ENCODE measurements at places on chromosomes 6 and 20.

DNA sequence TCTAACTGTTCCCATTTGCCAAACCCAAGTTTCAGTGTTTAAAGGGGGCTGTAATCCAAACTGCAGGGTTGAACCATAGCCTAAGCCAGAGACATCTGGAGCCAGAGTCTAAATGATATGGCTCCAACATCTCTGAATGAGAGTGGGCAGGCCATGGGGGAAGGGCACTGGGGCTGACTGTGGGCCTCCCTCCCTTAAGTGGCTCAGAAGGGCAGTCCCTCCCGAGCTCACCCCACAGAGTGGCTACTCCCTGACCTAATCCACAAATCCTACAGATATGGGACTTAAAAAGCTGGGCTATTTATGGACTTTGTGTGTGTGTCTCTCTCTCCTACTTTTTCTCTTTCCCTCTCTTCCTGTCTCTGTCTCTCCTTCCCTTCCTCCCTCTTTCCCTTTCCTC is 35.8 kb upstream of the AAR2 start:
- peak; percentile 74 for DNase-seq

DNA sequence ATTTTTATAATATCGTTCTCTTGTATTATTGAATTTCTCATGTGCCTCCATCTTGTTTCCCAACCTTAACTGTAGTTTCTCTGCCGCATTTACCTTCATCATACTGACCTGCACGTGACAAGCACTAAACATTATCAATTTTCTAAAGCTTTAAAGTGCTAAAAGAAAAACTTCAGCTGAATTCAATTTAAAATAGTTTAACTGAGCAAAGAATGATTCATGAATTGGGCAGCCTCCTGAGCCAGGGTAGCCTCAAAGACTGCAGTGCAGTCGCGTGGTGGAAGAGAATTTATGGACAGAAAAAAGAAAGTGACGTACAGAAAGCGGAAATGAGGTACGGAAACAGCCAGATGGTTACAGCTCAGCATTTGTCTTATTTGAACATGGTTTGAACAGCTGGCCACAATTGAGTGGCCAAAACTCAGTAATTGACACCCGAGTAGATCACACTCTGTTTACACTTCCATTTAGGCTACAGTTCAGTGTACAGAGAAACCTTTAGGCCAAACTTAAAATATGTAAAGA is 4.2 kb upstream of the ZDHHC14 start:
- DNase-seq = peak; percentile 25

GRCh38 chr6:15442467-15442866 is 196.6 kb downstream of the JARID2 start:
- DNase-seq = peak; percentile 33

GRCh38 chr6:169832247-169832948 is 81.0 kb downstream of the ERMARD start:
- no peak for DNase-seq

DNA sequence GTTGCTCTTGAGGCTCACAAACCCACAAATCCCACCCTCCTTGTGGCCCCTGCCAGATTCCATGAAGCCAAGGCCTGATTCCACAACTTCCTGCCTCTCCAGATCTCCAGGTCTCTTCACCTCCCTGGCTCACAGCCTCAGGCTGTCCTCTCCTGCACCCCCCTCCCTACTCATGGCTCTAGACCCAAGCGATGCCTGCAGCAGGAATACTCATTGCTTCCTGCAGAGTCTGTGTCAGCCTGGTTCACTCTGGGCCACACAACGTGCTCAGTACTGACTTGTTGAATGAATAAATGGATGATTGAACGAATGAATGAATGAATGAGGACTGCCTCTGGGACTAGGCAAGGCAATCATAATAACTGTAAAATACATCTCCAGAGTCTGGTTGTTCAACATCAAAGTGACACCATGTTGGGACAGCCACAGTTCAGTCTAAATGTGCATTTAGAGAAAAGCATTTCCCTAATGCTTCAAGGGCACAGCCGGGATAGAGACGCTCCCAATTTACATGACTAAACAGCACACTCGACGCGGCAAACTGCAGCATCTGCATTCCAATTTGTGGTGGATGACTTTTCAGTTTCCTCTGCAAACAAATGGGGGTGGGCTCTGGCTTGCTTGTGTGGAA is 139.9 kb downstream of the GRM4 start:
- no peak for DNase-seq

GRCh38 chr6:97262676-97263075 is 20.3 kb downstream of the MMS22L start:
- no peak for DNase-seq

DNA sequence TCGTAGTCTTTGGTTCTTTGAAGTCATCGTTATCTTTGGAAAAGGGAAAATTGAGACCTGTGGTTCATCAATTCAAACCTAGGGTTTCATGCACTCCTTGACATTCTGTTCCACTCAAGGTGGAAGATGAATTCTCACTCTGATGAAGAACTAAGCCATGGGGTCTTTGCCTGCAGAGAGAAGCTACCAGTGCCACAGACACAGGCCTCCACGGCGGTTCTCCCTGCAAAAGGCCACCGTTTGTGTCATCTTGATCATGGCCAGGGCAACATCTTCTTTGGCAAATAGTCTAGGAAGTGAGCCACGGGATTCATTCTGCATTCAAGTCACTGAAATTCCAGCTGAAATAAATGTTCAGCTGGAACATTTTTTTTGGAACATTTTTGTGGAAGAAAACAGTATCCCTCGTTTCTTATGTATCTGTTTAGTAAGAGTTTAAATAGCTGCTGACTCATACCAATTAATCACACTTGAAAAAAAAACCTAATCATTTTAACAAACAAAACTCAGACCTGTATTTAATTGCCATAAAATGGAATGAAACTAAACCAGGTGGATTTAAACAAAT is 206.0 kb upstream of the FOXQ1 start:
- DNase-seq = no peak

GRCh38 chr6:6586671-6587526 is 1.6 kb upstream of the LY86 start:
- DNase-seq = no peak

- peak; percentile 99 for DNase-seq
Measured at GRCh38 chr6:118748311-118749062, 97.1 kb upstream of the CEP85L start.

- DNase-seq = no peak
Measured at GRCh38 chr6:168214586-168215104, 104.9 kb downstream of the DACT2 start.

- no peak for DNase-seq
Measured at GRCh38 chr20:25532971-25533391, 52.4 kb downstream of the NINL start.

DNA sequence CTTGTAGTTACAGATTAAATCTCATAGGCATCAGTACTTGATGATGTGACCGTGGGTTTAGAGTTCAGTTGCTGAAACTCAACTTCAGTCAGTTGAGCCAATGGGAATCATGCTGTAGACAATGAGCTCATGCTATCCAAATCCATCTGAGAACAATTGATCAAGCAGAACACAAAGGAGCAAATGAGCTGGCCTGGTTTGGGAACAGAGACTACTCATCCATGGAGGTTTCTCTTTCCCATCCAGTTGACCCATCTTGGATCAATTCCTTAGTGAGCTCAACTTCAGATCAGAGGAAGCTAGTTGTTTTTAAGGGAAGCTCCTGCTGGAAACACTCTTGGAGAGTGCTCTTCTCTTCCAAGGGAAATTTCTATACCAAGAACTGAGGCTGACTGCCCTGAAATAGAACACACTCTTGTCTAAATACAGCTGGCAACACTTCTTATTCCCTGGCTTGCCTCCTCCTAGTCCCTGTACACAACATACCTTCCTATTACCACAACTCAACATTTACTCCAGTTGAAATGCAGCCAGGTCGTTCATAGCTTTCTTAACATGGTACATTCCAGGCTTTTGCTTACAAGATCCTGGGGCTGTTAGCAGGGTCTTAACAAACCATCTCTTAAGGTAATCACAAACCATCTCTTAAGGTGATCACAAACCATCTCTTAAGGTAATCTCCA is 203.9 kb upstream of the PRDM1 start:
- DNase-seq = no peak

- no peak for DNase-seq
Measured at GRCh38 chr6:15593798-15594197, 69.0 kb downstream of the DTNBP1 start.

DNA sequence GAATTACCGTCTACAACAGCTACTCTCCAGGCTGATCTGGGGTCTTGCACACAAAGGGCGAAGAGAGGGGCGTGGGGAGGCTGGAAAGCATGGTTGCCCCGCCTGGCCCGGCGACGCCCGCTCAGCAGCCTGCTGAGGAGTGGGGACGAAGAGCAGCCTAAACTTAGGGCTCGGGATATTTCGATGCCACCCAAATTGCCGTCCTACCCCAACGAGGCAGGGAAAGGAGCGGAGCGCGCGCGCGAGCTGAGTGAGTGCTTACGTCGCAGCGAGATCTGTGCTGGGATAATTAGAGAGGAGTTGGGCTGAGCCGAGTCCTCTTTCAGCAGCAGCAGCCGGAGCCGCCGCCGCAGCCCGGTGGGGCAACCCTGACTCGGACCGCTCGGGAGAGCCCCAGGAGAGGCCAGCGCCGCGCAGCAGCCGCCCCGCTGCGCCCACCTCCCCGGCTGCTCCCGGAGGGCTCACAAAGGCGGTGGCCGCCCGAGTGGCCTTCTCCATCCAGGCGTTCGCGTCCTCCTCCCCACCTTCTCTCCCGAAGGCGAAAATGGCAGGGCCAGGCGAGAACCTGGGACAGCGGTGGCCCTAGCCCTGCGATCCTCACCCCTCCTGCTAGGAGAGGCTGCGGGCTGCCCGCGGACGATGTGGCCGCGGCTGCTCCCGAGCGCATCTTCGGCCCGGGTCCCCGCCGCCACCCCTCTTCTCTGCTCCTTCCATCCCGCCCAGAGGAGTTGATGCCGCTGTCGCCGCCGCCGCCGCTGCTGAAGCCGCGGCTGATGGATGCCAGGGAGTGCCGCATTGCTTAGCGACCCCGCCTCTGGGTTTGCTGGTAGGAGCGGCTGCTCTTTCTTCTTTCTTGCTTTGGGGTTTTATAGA is at the start of gene CLVS2:
Gene CLVS2 (plus strand): TSS at position 315 of the 873 bp plus-strand sequence. CDS start 1,543 bp downstream, outside the sequence.
- DNase-seq = peak; percentile 76
